Calu3 (cell line): ENCODE measurements at places on chromosomes 16 and 17.
A peak's percentile ranks its signal among the peaks of the same experiment; 100 is the strongest.

DNA sequence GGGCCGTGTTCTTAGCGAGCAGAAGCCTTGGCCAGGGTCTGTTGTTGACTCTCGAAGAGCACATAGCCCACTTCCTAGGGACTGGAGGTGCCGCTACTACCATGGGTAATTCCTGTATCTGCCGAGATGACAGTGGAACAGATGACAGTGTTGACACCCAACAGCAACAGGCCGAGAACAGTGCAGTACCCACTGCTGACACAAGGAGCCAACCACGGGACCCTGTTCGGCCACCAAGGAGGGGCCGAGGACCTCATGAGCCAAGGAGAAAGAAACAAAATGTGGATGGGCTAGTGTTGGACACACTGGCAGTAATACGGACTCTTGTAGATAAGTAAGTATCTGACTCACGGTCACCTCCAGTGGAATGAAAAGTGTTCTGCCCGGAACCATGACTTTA lies 18.5 kb downstream of the RSPRY1 start:
- H3K27me3 ChIP-seq = no peaks in the 10 kb centered on the region
- DNase-seq = no peak
- H3K4me1 ChIP-seq = no peaks in the 10 kb centered on the region
- H3K4me3 ChIP-seq = no peak overlapping the region

DNA sequence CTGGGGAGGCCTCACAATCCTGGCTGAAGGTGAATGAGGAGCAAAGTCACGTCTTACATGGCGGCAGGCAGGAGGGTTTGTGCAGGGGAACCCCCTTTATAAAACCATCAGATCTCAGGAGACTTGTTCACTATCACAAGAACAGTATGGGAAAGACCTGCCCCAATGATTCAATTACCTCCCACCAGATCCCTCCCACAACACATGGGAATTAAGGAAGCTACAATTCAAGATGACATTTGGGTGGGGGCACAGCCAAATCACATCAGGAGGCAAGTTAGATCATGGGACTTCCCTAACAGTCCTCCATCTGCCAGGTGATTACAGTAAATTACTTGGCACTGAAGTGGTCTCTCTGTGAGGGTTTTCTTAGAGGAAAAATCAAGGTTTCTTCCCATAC lies 5.3 kb downstream of the TMEM114 start:
- H3K4me3 ChIP-seq = no peak overlapping the region
- H3K27ac ChIP-seq = no peak overlapping the region
- no peaks in the 10 kb centered on the region for H3K4me1 ChIP-seq
- H3K27me3 ChIP-seq = peaks cover 29% of the 10 kb centered on the region

DNA sequence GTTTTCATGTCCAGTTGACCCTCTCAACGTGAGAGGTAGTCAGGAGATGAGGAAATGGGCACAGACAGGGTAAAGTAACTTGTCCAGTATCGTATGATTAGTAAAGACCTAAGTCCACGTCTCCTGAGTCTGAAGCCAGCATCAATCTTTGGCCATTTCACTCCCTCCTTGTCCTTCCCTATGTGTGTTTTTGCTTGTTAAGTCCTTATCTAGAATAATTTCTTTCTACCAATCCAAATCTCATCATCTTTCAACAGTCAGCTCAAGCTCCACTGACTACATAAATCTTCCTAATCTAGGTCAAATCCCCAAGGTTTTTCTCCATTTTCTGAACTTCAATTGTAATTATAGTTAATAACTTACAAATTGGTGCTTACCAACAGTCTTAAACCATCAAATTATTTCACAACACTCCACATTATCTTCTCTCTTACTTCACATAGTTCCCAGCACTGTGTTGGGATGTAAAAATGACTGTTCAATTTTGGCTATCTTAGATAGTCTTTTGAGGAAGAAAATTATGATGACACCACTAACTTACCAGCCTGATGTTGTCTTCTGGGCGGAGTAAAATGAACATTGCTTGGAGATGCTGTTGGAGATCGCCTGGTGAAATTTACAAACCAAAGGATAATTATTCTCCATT lies 72.3 kb upstream of the CORO6 start:
- no peak for DNase-seq
- H3K36me3 ChIP-seq = no peaks in the 10 kb centered on the region
- H3K4me3 ChIP-seq = no peak overlapping the region
- no peaks in the 10 kb centered on the region for H3K4me1 ChIP-seq
- no peaks in the 10 kb centered on the region for H3K27me3 ChIP-seq

GRCh38 chr16:19588661-19589060 lies 33.2 kb downstream of the VPS35L start:
- no peak for DNase-seq
- no peak overlapping the region for H3K27ac ChIP-seq
- no peaks in the 10 kb centered on the region for H3K36me3 ChIP-seq
- H3K4me3 ChIP-seq = no peak overlapping the region

DNA sequence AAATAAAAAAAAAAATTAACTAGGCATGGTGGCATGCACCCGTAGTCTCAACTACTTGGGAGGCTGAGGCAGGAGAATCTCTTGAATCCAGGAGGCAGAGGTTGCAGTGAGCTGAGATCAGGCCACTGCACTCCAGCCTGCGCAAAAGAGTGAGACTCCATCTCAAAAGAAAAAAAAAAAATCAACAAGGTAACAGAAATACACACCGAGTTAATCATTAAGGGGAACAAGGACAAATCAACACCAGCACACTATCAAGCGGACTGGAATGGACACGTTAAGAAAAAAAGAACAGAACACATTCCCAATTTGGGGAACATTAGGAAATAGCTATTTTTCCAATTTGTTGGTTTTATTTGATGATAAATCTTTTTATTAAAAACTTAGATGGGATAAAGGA lies 28.4 kb upstream of the GLG1 start:
- no peaks in the 10 kb centered on the region for H3K4me1 ChIP-seq
- no peak overlapping the region for H3K4me3 ChIP-seq
- H3K27ac ChIP-seq = no peak overlapping the region

GRCh38 chr16:3596101-3596861 lies 15.1 kb downstream of the SLX4 start:
- H3K27ac ChIP-seq = no peak overlapping the region
- H3K36me3 ChIP-seq = peaks cover 11% of the 10 kb centered on the region
- no peaks in the 10 kb centered on the region for H3K4me1 ChIP-seq
- no peaks in the 10 kb centered on the region for H3K27me3 ChIP-seq
- DNase-seq = no peak

- H3K4me3 ChIP-seq = no peak overlapping the region
- H3K27me3 ChIP-seq = peaks cover 70% of the 10 kb centered on the region
- no peak for DNase-seq
- no peak overlapping the region for H3K27ac ChIP-seq
Measured at GRCh38 chr17:4590981-4591453, 6.7 kb downstream of the SMTNL2 start.

DNA sequence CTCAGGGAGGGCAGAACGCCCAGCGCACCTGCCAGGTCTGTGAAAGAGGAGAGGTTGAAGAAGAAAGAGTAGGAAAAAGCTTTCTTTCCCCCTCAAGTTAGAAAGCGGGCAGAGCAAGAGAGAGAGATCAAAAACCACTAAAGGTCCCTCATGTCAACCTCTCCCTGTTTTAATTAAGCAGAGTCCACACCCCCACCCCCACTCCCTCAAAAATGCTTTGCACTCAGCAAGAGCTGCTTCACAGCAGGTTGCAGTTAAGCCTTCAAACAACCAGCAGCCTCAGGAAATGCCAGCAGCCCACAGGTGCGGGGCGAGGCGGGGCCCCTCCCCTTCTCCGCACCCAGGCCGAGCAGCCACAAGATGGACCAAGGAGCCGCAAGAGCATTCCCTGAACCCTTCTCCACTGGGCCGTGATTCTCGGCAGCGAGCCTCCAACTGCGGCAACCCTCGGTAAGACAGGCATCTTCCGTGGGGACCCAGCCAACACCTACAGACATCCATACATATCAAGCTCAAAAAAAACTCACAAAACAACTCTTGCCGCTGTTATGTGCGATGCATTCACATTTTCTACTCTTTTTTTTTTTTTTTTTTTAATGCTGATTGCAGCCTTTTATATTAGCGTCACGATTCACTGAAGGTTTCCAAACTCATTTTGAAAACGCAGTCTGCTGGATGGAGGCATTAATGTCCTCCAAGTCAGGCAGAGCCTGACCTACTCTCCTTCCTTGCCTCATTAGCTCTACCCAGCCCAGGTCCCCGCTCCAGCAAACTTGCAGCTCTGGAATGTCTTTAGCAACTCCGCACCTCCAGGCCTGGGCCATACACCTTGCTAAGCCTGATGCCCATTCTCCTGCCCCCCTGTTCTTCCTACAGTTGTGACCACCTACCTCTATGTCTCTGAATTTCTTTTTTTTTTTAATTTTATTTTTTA lies 66.1 kb downstream of the AXIN2 start:
- no peaks in the 10 kb centered on the region for H3K4me1 ChIP-seq
- peaks cover 50% of the 10 kb centered on the region for H3K27me3 ChIP-seq
- no peak for DNase-seq

- H3K4me3 ChIP-seq = no peak overlapping the region
- H3K27me3 ChIP-seq = peaks cover 14% of the 10 kb centered on the region
- H3K27ac ChIP-seq = no peak overlapping the region
- H3K36me3 ChIP-seq = peaks cover 26% of the 10 kb centered on the region
Measured at GRCh38 chr17:38467491-38467890, 39.2 kb downstream of the ARHGAP23 start.

DNA sequence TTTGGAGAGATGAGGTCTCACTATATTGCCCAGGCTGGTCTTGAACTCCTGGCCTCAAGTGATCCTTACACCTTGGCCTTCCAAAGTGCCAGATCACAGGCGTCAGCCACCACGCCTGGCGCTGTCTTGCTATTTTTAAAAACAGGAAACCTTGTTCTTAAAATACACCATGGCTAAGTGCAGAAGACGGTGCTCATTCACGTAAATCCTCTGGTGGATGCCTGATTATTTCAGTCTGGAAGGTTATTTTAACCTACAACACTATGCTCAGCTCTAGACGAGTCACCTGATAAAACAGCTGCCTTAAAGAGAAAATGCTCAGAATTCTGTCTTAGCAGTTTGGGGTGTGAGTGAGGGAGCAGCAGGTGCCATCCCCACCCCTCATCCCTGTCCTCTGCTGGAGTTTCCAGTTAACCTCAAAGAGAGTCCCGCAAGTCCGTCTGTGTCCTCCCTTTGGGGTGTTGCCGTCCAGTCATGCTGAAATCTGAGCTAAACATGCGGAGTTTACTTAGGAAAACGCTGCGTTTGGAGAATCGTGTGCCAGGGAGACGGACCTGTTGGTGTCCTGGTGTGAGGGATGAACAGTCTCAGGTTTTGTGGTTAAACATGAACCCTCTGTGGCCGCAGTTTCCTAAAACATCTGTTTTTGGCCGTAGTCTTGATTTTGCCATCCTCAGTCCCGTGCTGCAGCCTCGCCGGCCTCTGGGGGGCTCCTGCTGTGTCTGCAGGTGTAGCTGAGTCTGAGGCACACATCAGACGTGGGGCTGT lies 17.1 kb downstream of the SPG7 start:
- no peaks in the 10 kb centered on the region for H3K4me1 ChIP-seq
- H3K27me3 ChIP-seq = no peaks in the 10 kb centered on the region
- H3K36me3 ChIP-seq = peaks cover 69% of the 10 kb centered on the region
- no peak for DNase-seq

DNA sequence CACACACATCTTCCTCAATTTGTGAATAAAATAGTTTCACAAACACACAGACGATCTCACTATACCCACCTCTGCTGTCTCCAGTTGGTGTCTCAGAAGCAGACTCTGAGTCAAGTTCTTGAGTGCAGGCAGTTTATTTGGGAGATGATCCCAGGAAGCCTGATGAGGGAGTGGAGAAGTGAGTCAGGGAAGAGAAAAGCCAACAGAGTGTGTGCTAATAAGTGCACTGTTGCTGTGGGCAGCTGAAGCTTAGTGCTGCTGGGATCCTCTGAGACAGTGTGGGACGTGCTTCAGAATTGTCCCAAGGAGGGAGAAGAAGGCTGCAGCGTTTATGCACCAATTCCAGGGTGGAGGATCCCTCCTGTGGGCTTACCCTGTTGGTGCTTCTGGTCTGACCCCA lies 423.2 kb upstream of the C16orf82 start:
- H3K27me3 ChIP-seq = no peaks in the 10 kb centered on the region
- DNase-seq = no peak
- no peaks in the 10 kb centered on the region for H3K4me1 ChIP-seq
- H3K36me3 ChIP-seq = no peaks in the 10 kb centered on the region

DNA sequence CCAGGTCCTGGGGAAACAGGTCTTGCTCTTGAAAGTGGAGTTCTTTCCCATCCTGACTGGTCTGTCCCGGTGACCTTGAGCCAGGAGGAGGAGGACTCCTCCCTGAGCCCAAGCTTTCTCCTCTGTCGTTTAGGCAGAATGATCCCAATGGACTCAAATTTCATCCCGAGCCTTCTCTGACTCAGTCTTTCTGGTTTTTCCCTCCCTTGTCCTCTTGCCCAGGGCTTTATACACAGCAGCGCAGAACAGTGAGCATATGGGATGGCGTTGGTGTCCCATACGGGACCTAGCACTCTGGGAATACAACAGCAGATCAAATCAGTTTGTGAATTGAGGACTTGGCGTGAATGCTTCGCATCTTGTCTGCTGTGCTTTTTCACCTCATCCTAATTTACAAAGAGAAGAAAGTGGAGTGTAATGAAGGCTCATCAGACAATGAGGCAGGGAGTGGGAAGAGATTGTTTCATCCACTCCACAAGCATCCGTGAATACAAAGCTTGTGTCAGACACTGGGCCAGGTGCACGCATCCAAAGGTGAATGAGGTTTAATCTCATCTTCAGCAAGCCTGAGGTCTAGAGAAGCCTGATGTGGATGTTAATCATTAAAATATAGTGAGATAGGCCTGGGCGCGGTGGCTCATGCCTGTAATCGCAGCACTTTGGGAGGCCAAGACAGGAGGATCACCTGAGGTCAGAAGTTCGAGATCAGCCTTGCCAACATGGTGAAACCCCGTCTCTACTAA lies 1.1 kb upstream of the XYLT1 start:
- H3K27ac ChIP-seq = no peak overlapping the region
- peak overlapping the region; percentile 74 for H3K4me3 ChIP-seq
- peaks cover 25% of the 10 kb centered on the region for H3K36me3 ChIP-seq
- H3K27me3 ChIP-seq = peaks cover 62% of the 10 kb centered on the region

DNA sequence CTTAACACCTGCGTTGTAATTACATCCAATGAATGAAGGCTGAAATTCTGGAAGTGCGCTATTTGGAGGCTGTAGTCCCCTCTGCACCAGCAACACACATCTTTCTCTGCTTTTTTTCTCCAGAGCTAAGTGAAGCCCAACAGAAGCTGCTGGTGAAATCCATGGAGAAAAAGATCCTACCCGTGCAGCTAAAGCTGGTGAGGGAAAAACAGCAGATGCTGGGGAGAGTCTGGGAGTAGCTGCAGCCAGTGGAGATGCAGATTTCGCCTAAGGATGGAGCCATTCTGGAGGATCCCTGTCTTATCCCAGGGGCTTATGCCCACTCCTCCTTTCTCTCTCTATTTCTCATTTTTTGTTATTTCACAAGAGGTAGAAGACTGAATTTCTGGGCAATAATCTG lies 4.8 kb upstream of the PSMD3 start:
- peaks cover 17% of the 10 kb centered on the region for H3K4me1 ChIP-seq
- no peak for DNase-seq
- H3K36me3 ChIP-seq = peaks cover 17% of the 10 kb centered on the region
- no peak overlapping the region for H3K27ac ChIP-seq

GRCh38 chr16:85051067-85051581 lies 23.5 kb downstream of the KIAA0513 start:
- no peak overlapping the region for H3K4me3 ChIP-seq
- peaks cover 12% of the 10 kb centered on the region for H3K27me3 ChIP-seq
- no peak for DNase-seq
- H3K36me3 ChIP-seq = no peaks in the 10 kb centered on the region
